ENCODE measurements at places on chromosomes 6 and 20. TPM values are rescaled to one million over a fixed set of nuclear protein-coding genes. Genes with fewer than 3 reads are reported as not detected.

VGLL2 gene
- total RNA-seq, result not detected

TAF4 gene
- total RNA-seq, result 5.4 TPM

COL9A3 gene
- 0.98 TPM for total RNA-seq

BMP2 gene
- total RNA-seq, result 10.6 TPM

RBM24 gene
- 1.9 TPM for total RNA-seq

GPSM3 gene
- total RNA-seq, result 0.90 TPM

CALHM4 gene
- total RNA-seq, result not detected

SRPK1 gene
- 86.9 TPM for total RNA-seq

ADTRP gene
- 2.6 TPM for total RNA-seq

PHF3 gene
- total RNA-seq, result 78.5 TPM

BPIFA1 gene
- not detected for total RNA-seq

SLC22A16 gene
- not detected for total RNA-seq

SAPCD1 gene
- total RNA-seq, result 0.90 TPM

CCR6 gene
- total RNA-seq, result not detected

CNR1 gene
- not detected for total RNA-seq

FAM229B gene
- total RNA-seq, result 19.2 TPM

All from fibroblast of the aortic adventitia (primary cell).